Pulmonary artery endothelial cell (primary cell): ENCODE measurements at places on chromosomes 4 and X. TPM values are rescaled to one million over a fixed set of nuclear protein-coding genes. Genes with fewer than 3 reads are reported as not detected.

- peak; percentile 87 for DNase-seq
Observed at GRCh38 chr4:87032884-87033533, 98.2 kb downstream of the AFF1 start.

GRCh38 chrX:40420899-40421729 is 159.7 kb upstream of the ATP6AP2 start:
- no peak for DNase-seq

TRIML1 gene
- not detected in 2 replicates for total RNA-seq

- DNase-seq, result no peak
Observed at GRCh38 chr4:150419939-150420338, 162.0 kb upstream of the MAB21L2 start.

GRCh38 chr4:89906777-89907521 is 12.3 kb downstream of the MMRN1 start:
- no peak for DNase-seq

DNA sequence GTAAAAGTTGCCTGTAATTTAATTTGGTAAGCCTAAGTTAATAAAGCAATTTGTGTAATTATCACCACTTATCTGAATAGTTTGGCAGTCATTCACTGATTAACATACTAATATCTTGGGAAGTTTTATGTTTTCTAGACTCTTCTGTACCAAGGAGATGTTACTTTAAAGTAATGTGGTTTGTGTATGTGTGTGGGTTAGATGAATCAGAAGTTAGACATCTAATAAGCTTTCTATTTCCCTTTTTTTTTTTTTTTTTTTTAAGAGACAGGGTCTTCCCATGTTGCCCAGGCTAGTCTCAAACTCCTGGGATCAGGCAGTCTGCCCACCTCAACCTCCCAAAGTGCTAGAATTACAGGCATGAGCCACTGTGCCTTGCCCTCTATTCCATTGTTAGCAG is 5.3 kb downstream of the SLAIN2 start:
- no peak for DNase-seq

DNA sequence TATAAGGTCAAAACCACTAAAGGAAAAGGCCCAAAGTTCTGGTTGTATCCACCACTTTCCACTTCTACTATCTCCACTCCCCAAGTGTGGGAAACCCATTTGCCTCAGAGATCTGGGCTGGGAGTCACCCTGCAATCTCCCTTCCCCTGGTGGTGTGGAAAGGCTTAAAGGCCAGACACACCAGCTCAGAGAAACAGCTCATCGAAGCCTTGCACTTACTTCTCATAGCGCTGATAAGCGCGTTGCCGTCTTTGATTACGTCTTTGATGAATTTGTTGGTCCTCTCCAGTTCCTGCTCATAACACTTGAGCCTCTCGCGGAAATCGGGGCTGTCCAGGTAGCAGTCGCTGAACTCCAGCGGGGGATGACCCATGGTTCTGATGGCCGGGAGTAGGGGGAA is 647 bp downstream of the OPHN1 start:
- no peak for DNase-seq

PAGE2 gene
- total RNA-seq, result not detected in 2 replicates

- no peak for DNase-seq
Observed at GRCh38 chrX:133418588-133418987, 3.3 kb upstream of the GPC4 start.

GRCh38 chr4:139137763-139138162 is 39.3 kb downstream of the ELF2 start:
- DNase-seq, result no peak

DNA sequence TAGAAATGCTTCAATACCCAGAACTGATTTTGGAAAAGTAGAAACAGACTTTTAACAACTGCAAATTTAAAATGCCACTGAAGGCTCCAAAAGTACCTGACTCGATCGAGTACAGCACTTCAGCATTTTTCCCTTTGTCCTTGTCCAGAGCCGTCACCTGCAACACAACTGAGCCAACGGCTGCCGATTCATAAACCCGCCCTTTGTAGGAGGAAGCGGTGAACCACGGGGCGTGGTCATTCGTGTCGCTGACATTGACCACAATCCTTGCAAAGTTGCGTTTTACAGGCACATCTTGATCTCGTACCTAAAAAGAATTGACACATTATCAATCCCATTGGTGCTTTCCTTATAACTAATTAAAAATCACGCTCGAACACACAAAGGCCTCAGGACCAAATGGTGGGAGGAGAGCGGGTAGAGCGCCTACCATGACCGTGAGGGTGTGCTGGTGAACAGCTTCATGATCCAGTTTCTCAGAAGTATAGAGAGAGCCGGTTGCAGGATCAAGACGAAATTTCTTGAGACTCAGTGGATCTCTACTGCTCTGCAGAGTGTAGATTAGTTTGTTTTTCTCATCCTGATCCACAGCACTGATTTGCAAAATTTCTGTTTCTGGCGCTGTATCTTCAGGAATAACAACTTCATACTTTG is 72.8 kb upstream of the MTNR1A start:
- DNase-seq, result no peak

DNA sequence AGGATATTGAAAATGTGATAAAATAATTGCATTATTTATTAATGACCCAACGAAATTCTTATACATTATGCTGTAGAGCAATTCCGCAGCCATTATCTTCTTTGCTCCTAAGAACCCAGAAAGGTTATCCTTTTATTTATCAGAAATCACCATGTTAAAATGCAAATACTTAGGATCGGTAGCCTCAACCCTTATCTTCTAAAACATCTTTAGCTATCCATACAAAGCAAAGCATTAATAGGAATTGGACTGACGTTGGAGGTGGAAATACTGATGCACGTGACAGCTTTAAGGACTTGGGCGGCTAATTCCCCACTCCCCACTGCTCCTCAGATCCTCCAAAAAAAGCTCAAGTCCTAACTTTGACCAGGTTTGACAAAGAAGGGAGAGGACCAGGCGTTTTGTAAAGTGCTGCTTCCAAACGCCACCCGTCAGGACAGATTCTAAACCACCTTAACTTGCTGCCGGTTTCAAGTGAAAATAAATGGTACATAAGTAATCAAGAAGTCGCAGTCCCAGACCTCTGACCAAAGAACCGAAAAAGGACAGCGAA is 539 bp upstream of the SPCS3 start:
- no peak for DNase-seq

GRCh38 chr4:30903502-30904214 is 183.5 kb downstream of the PCDH7 start:
- DNase-seq, result no peak

HDX gene
- total RNA-seq, result 4.7 and 8.3 TPM in 2 replicates

DNA sequence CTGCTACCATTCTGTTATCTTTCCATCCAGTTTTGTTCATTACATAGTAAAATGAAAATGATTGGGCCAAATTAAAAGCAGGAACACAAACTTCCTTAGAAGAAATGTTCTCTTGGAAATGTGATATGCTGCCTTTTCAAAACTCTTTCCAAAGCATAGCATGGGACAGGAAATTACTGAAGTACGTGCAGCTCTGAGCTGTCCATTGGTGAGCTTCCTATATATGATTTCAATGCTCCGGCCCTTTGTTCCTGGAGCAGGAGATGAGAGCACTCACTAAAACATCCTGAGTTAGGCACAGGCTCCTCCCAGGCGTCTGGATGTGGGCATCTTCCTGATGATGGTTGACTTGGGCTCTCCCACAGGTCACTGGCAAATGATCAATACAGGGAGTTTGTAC is 33.0 kb upstream of the ANXA3 start:
- DNase-seq, result peak; percentile 35

- DNase-seq, result no peak
Observed at GRCh38 chr4:77193511-77194102, 36.6 kb downstream of the CCNG2 start.

DUSP9 gene
- total RNA-seq, result 0.04 and 0.26 TPM in 2 replicates

GRCh38 chr4:187016101-187016500 is 292.4 kb upstream of the FAT1 start:
- no peak for DNase-seq

DNA sequence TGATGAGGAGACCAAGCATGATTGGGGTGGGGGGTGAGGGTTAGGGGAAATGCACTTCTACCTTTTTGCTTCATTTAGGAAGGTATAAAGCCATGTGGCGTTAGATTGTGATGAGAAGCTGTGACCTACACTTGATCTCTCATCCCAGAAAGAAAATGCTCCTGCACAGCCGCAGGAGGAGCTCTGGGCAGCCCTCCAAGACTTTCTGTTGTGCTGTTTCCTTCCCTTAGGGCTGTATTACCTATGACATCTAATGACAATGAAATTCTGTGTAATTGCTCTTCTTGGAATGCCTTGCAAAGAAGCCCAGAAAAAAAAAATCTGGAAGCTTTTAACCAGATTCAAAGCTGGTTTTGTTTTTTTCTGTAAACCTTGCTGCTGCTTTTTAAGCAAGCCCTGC is 13.4 kb downstream of the PRPS2 start:
- no peak for DNase-seq

DNA sequence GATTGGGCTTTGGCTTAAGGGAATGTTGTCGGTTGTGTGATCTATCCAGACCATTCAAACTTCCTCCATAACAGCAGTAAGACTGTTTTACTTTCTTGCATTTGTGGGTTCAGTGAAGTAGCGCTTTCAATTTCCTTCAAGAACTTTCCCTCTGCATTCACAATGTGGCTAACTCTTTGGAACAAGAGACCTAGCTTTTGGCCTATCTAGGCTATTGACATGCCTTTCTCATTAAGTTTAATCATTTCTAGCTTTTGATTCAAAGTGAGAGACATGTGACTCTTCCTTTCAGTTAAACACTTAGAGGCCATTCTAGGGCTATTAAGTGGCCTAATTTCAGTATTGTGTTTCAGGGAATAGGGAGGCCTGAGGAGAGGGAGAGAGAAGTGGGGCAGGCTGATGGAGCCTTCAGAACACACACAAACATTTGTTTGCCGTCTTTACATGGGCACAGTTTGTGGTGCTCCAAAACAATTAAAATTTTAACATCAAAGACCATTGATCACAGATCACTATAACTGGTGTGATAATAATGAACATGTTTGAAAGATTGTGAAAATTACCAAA is 34.1 kb downstream of the ADH5 start:
- DNase-seq, result no peak

GRCh38 chr4:124937993-124938392 is 225.5 kb upstream of the ANKRD50 start:
- DNase-seq, result no peak

DNA sequence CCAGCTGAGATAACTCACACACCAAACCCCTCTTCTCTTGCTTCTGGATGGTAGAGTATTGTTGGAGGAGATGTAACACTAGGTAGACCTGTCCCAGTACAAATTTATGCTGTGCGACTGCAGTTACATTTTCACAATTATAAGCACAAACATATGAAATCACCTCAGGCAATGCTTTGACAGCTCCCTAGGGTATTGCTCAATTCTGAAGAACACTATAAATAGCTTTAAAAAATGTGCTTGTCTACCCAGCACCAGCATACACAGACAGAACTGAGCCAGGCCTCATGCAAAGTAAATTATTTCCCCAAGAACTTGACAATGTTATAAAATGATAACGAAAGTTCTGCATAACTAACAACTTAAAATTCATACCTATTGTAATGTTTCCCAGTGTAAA is 1999.1 kb upstream of the ADGRL3 start:
- no peak for DNase-seq

GRCh38 chr4:151147000-151147399 is 47.6 kb downstream of the RPS3A start:
- no peak for DNase-seq

MAN2B2 gene
- total RNA-seq, result 15.3 and 16.3 TPM in 2 replicates

- DNase-seq, result no peak
Observed at GRCh38 chr4:54727346-54727745, 69.6 kb downstream of the KIT start.

GRCh38 chr4:8643986-8644385 is 51.4 kb downstream of the CPZ start:
- no peak for DNase-seq

TREX2 gene
- total RNA-seq, result 0.73 and 1.0 TPM in 2 replicates

GRCh38 chr4:6909970-6910339 is 329 bp downstream of the TBC1D14 start:
- DNase-seq, result no peak

CNKSR2 gene
- total RNA-seq, result under 0.01 TPM in 1 of 2 replicates, not detected in the other

- DNase-seq, result peak; percentile 0
Observed at GRCh38 chr4:67871867-67872266, 11.9 kb downstream of the TMPRSS11D start.

- no peak for DNase-seq
Observed at GRCh38 chr4:144740316-144740715, 94.4 kb downstream of the HHIP start.

GRCh38 chrX:140343226-140343868 is 161.5 kb downstream of the SOX3 start:
- DNase-seq, result no peak

DNA sequence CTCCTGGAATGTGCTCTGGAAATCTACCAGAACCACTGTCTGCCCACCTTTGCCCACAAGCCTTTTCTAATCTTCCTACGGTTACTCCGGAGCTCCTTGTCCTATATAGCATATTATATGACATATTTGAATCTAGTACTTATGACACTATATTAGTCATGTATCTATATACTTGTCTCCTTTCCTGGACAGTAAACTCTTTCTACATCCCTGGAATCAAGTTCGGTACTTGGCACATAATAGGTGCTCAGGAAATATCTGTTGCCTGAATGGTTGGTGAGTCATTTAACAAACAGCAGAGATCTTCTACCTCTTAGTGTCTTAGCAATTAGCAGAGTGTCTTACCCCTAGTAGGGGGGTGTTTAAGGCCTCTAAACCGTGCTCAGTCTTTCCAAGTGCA is 123.6 kb downstream of the RELL1 start:
- DNase-seq, result no peak

IRF2 gene
- 20.5 and 36.3 TPM in 2 replicates for total RNA-seq

DNA sequence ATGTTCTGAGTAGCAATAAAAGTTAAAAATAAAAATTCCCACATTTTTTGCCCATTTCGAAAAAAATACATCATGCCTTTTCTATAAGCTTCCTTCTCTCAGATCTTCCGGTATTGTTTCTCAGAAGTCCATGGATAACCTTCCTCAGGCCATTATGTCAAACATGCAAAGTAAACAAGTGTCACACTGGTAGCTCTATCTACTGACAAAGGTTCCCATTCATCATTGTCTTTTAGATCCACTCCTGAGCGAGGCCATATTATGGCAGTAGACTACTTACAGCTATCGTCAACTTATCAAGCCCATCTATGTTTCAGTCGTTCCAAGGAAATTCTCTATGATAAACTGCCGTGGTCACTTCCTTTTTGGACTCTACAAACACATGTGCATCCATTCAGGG is 1068.2 kb downstream of the GLUD2 start:
- no peak for DNase-seq

DNA sequence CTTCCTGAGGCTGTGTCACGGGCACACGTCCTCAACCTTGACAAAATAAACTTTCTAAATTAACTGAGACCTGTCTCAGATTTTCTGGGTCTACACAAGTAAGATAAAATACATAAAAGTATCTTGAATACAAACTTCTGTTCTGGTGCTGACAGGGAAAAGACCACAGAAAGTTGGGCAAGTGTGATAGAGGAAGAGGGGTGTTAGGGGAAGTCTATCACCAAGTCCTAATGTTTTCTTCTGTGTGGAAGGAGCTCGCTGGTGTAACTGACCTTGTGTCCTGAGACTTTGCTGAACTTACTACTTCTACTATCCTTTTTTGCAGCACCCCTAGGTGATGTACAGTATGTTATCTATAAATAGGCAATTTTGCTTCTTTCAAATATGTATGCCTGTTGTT is 97.0 kb upstream of the STIM2 start:
- DNase-seq, result no peak

GRCh38 chr4:93788712-93789111 is 39.8 kb upstream of the ATOH1 start:
- no peak for DNase-seq

GRCh38 chr4:7652451-7652881 is 217.7 kb upstream of the PSAPL1 start:
- DNase-seq, result no peak

GRCh38 chr4:182799515-182800215 is 117.5 kb downstream of the DCTD start:
- DNase-seq, result no peak
